ENCODE measurements at places on chromosomes 1 and 21. TPM values are rescaled to one million over a fixed set of nuclear protein-coding genes. Genes with fewer than 3 reads are reported as not detected.

LRRC53 gene
- not detected for total RNA-seq

CFHR1 gene
- not detected for total RNA-seq

NEGR1 gene
- 8.6 TPM for total RNA-seq

POGZ gene
- total RNA-seq: 18.2 TPM

TNFRSF4 gene
- total RNA-seq: 0.36 TPM

COL8A2 gene
- 0.06 TPM for total RNA-seq

FCRL6 gene
- total RNA-seq: not detected

DCDC2B gene
- total RNA-seq: not detected

GJA9 gene
- total RNA-seq: not detected

ZNF593 gene
- 89.3 TPM for total RNA-seq

TSPEAR gene
- not detected for total RNA-seq

GJA8 gene
- total RNA-seq: not detected

CFHR3 gene
- not detected for total RNA-seq

DCST1 gene
- not detected for total RNA-seq

ACBD6 gene
- 64.5 TPM for total RNA-seq

SCP2 gene
- total RNA-seq: 68.7 TPM
